Neuronal stem cell (in vitro differentiated cells): ENCODE measurements at places on chromosomes 16 and 17.

DNA sequence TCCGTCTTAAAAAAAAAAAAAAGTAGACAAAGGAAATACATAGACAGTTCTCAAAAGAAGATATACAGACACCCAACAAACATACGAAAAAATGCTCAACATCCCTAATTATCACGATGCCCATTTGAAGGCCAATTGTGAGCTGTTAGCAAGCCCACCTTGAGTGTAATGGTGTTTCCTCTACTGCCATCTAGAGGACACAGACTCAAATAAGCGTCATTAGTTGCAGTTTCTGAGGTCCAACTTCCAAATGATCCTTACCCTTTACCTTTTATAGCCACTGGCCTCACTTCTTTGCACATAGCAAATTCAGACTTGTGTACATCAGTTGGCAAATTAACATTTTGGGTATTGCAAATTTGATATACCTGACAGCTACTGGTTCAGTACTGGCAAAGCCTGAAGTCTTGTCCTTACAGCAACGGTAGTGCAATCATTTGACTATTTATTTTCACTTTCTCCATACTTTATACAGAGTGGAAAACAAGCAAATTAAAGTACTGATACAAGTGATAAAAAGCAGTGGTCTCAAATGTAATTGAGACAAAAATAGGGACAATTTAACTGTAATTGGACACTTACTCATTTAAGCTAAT lies 536.3 kb upstream of the EEF2KMT start:
- H3K27me3 ChIP-seq = no peaks in the 10 kb centered on the region
- DNase-seq = peak; percentile 21
- H3K4me1 ChIP-seq = no peaks in the 10 kb centered on the region
- H3K4me3 ChIP-seq = no peak overlapping the region
- H3K36me3 ChIP-seq = no peaks in the 10 kb centered on the region

DNA sequence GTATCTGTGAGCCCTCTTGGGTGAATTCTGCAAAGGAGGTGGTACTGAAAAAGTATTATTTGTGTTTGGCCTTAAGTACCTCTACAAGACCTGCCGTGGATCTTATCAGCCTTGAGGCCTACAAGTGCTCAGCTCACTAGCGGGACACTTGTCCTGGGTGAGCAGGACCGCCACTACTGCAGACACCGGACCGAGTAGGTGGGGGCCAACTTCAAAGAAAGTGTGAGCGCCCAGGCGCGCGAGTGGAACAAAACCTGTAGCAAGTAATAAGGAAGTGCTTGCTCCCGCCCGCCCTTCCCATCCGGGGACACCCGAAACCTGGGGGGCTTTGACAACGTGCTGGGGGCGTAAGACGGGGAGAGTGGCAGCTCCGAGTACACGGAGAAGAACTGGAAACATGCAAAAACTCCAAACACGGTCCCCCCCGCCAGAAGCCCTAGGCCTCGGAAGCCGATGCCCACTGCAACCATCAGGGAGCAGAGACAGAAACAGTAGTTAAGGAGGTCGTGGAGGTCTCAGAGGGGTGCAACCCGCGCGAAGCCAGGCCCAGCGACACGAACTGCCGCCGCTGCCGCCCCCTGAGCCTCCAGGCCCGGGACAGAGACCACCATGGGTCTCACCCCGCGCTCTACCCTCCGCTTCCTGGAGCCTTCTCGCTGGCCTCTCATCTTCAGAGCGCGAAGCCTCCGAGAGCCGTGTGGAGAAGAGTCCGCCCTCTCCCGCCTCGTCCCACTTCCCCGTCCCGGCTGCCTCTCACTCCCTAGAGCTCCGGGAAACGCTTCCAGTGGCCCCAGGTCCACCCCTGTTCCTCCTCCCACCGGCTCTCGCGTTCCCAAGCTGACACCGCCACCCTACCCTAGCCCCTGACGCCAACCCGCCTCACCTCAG lies 537 bp downstream of the CNOT1 start:
- peak; percentile 23 for DNase-seq
- H3K4me3 ChIP-seq = peak overlapping the region; percentile 80

DNA sequence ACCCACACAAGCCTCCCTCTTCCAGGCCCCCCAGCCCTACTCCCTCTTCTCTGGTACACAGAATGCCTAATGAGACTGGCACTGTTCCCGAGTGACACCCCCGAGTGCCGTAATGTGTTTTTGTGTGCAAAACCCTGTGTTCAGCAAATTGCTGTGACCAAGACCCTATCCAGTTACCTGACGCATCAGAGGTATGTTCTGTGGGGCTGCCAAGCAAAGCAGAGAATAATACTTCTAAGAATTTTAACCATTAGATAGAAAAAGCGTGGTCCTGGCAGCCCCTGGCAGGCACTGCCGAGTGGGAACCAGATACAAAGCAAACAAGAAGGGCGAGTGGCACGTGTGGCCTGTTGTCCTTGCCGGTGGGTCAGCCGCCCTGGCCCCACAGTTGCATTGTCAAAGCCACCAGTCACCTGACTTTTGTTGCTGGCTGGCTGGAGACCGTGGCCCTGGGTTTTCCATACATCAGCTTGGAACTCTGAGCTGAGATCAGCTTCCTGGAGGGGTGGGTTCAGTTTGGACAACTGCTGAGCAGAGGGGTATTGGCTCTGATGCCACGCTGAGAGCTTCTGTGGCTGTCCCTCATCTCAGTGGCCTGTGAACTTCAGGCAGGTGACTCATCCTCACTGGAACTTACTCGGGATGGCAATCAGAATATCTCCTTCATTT lies 69.1 kb upstream of the BRD7 start:
- H3K27me3 ChIP-seq = no peaks in the 10 kb centered on the region
- H3K36me3 ChIP-seq = no peaks in the 10 kb centered on the region
- no peak overlapping the region for H3K27ac ChIP-seq
- no peak for DNase-seq

GRCh38 chr17:32882029-32882428 lies 5.1 kb upstream of the MYO1D start:
- H3K27ac ChIP-seq = no peak overlapping the region
- no peaks in the 10 kb centered on the region for H3K36me3 ChIP-seq
- no peak for DNase-seq
- H3K27me3 ChIP-seq = peaks cover 2% of the 10 kb centered on the region
- H3K4me3 ChIP-seq = no peak overlapping the region

- no peak overlapping the region for H3K4me3 ChIP-seq
- H3K4me1 ChIP-seq = no peaks in the 10 kb centered on the region
- H3K27me3 ChIP-seq = peaks cover 48% of the 10 kb centered on the region
- no peak for DNase-seq
Measured at GRCh38 chr17:49528966-49529365, 33.9 kb downstream of the NGFR start.

- no peaks in the 10 kb centered on the region for H3K27me3 ChIP-seq
- H3K4me1 ChIP-seq = no peaks in the 10 kb centered on the region
Measured at GRCh38 chr17:13085578-13085977, 67.8 kb upstream of the ELAC2 start.

DNA sequence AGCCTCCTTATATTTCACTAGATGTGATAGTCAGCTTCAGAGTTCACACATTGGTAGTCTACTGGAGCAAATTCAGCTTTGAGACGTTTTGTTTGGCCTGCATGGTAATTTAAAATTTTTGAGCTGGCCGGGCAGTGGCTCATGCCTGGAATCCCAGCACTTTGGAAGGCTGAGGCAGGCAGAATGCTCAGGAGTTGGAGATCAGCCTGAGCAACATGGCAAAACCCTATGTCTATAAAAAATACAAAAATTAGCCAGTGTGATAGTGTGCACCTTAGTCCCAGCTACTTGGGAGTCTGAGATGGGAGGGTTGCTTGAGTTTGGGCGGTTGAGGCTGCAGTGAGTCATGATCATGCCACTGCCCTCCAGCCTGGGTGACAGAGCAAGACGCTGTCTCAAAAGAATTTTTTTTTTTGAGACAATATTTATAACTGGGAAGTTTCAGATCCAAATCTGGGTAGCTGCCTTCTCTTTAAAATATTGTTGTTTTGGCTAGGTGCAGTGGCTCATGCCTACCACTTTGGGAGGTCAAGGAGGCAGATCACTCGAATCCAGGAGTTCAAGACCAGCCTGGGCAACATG lies 4.8 kb upstream of the BLMH start:
- no peaks in the 10 kb centered on the region for H3K27me3 ChIP-seq
- H3K36me3 ChIP-seq = no peaks in the 10 kb centered on the region
- no peak for DNase-seq

DNA sequence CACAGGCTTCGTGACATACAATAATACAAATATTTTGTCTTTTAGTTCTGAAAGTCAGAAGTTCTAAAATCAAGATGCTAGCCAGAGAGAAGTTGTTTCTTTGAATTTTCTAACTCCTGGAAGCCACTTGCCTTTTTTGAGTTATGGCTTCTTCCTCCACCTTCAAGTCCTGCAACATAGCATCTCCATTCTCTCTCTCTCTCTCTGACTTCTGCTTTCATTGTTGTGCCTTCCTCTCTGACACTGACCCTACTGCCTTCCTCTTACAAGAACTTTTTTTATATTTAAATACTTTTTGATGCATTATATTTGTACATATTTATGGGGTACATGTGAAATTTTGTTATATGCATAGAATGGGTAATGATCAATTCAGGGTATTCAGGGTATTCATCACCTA lies 205.9 kb downstream of the MAP2K6 start:
- H3K27me3 ChIP-seq = no peaks in the 10 kb centered on the region
- no peak for DNase-seq
- H3K4me1 ChIP-seq = no peaks in the 10 kb centered on the region
- H3K4me3 ChIP-seq = no peak overlapping the region
- no peaks in the 10 kb centered on the region for H3K36me3 ChIP-seq

- peaks cover 87% of the 10 kb centered on the region for H3K36me3 ChIP-seq
- no peak overlapping the region for H3K27ac ChIP-seq
- DNase-seq = no peak
Measured at GRCh38 chr16:25161753-25162367, 50.3 kb downstream of the LCMT1 start.

GRCh38 chr17:29070308-29070707 lies 27.4 kb downstream of the PIPOX start:
- no peak overlapping the region for H3K27ac ChIP-seq
- DNase-seq = no peak
- no peaks in the 10 kb centered on the region for H3K27me3 ChIP-seq
- no peak overlapping the region for H3K4me3 ChIP-seq

DNA sequence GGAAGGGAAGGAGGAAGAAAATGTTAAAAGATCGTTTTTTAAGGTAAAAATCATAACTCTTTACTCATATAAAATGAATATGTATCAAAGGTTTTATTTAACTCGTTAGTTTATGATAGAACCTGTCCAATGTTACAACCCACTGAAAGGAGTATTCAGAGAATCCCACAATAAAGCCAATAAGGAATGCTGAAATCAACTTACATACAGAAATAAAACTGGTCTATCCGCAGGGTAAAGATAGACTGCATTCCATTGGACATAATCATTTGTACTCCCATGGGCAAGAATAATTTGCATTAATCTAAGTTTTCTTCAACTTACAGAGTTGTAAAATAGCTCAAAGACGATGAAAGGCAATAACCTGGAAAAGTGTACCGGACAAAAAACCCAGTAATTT lies 17.9 kb upstream of the BEAN1 start:
- no peak overlapping the region for H3K4me3 ChIP-seq
- no peak overlapping the region for H3K27ac ChIP-seq
- no peaks in the 10 kb centered on the region for H3K36me3 ChIP-seq
- no peaks in the 10 kb centered on the region for H3K4me1 ChIP-seq
- DNase-seq = no peak

- H3K36me3 ChIP-seq = no peaks in the 10 kb centered on the region
- no peak for DNase-seq
- no peak overlapping the region for H3K4me3 ChIP-seq
- H3K4me1 ChIP-seq = peaks cover 12% of the 10 kb centered on the region
Measured at GRCh38 chr17:2547176-2547575, 35.5 kb upstream of the METTL16 start.

GRCh38 chr16:67233596-67233995 lies 6.7 kb downstream of the TMEM208 start:
- no peak overlapping the region for H3K27ac ChIP-seq
- peaks cover 6% of the 10 kb centered on the region for H3K4me1 ChIP-seq
- no peak overlapping the region for H3K4me3 ChIP-seq
- H3K36me3 ChIP-seq = peaks cover 38% of the 10 kb centered on the region
- H3K27me3 ChIP-seq = no peaks in the 10 kb centered on the region

- DNase-seq = peak; percentile 82
- peaks cover 24% of the 10 kb centered on the region for H3K36me3 ChIP-seq
Measured at GRCh38 chr17:20992987-20993862, 49.6 kb downstream of the USP22 start.

DNA sequence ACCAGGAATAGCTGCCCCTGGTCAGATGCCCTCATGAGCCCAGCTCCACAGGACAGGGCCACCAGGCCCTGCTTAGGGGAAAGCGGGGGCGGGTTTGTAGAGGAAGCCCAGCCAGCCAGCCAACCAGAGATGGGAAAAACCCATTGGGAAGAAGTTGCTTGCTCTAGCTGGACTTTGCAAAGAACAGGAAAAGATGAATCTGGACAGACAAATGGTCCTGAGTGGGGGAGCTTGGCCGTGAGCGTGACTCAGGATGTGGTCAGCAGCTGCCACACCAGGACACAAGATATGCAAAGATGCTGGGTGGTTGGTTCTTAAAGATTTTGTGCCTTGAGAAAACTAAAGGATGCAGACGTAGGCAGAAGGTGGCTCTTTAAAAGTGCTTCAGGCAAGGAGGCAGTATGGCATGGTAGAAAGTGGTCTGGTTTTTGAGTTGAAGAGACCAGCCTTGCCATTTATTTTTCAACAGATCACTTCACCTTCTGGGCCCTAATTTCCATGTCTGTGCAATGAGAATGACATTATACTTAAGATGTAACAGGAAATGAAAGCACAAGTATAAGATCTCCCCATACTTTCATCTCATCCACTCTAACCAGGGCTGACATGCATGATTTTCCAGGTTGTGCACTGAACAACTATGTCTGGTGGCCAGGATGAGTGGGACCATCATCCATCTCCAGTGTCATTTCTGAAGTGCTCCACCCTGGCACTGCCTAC lies 27.8 kb upstream of the HEATR6 start:
- no peaks in the 10 kb centered on the region for H3K4me1 ChIP-seq
- no peaks in the 10 kb centered on the region for H3K36me3 ChIP-seq
- H3K27ac ChIP-seq = no peak overlapping the region
- no peak for DNase-seq

DNA sequence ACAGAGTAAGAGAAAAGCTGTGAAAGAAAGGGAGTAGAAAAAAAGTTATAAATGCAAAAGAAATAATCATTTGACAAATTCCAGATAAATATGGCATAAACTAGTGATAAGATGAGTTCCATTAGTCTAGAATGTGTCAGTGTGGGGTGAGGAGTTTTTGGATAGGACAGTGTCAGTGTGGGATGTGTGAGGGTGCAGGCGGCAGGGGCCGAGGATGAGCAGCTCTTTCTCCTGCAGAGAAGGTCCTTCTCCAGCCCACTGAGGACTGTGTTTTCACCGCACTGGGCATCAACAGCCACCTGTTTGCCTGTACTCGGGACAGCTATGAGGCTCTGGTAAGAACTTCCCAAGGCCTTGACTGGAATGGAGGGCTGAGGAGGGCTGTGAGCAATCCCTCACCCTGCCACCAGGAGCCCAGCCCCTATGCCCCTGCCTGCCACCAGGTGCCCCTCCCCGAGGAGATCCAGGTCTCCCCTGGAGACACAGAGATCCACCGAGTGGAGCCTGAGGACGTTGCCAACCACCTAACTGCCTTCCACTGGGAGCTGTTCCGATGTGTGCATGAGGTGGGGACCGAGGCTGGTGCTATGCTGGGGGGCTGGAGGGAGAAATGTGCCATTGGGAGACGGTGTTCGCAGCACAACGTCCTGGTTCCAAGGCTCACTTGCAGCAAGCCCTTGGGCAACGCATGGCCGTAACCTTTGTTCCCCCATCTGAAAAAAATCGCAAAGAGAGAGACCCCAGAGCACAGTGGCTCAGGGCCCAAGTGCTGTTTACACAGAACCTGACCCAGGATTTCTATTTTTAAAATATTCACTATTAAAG lies 13.1 kb downstream of the RAPGEFL1 start:
- H3K27ac ChIP-seq = no peak overlapping the region
- H3K36me3 ChIP-seq = peaks cover 43% of the 10 kb centered on the region
- no peak for DNase-seq
- H3K4me1 ChIP-seq = peaks cover 14% of the 10 kb centered on the region
- no peak overlapping the region for H3K4me3 ChIP-seq
